ENCODE measurements at places on chromosomes 2 and 18.

- no peak for DNase-seq
These were observed 1.7 kb downstream of the RTN4 start for GRCh38 chr2:55048508-55049042.

- DNase-seq, result no peak
These were observed 40.2 kb downstream of the LPIN1 start for GRCh38 chr2:11786592-11786991.

GRCh38 chr2:23246992-23247683 is 137.8 kb upstream of the KLHL29 start:
- no peak for DNase-seq

DNA sequence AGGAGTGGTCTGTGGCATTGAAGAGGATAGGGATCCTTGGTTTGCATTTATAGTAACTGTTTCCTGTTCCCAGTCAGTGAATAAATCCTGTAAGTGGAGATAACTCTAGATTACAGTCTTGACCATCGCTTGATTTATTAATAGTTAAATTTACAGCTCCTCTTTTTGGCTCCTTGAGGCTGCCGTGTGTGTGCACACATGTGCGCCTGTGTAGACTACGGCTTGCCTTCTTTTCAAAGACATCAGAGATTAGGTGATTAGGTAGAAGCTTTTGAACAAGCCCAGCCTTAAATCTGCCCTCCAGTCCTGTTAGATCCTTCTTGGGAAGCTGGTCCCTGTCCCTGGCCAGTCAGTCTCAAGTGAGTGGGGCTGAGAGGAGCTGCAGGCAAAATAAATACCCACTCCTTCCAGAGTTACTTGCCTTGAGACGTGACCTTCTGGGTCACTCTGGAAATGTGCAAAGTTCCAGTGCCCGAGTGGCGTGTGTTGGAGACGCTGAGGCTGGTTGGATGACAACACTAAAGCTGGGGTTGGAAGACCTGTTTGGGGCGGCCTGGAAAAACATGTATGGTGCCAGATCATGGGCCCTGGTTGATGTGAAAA is 32.0 kb downstream of the TCF7L1 start:
- no peak for DNase-seq

DNA sequence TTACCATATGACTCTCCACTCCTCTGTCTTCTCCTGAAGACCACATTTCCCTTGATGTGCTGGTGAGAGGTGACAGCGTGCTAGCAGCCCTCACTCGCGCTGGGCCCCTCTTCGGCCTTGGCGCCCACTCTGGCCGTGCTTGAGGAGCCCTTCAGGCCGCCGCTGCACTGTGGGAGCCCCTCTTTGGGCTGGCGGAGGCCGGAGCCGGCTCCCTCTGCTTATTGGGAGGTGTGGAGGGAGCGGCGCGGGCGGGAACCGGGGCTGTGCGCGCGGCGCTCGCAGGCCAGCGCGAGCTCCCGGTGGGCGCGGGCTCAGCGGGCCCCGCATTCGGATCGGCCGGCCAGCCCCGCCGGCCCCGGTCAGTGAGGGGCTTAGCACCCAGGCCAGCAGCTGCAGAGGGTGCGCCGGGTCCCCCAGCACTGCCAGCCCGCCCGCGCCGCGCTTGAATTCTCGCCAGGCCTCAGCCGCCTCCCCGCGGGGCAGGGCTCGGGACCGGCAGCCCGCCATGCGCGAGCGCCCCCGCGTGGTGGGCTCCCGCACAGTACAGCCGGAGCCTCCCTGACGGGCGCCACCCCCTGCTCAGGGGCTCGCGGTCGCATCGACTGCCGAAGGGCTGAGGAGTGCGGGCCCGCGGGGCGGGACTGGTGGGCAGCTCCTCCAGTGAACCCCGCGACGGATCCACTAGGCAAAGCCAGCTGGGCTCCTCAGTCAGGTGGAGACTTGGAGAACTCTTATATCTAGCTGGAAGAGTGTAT is 246.6 kb upstream of the REG3G start:
- no peak for DNase-seq

- DNase-seq, result no peak
These were observed 44.8 kb downstream of the ASAP2 start for GRCh38 chr2:9251154-9252001.

- no peak for DNase-seq
These were observed 56.4 kb upstream of the SPP2 start for GRCh38 chr2:233994151-233994550.

DNA sequence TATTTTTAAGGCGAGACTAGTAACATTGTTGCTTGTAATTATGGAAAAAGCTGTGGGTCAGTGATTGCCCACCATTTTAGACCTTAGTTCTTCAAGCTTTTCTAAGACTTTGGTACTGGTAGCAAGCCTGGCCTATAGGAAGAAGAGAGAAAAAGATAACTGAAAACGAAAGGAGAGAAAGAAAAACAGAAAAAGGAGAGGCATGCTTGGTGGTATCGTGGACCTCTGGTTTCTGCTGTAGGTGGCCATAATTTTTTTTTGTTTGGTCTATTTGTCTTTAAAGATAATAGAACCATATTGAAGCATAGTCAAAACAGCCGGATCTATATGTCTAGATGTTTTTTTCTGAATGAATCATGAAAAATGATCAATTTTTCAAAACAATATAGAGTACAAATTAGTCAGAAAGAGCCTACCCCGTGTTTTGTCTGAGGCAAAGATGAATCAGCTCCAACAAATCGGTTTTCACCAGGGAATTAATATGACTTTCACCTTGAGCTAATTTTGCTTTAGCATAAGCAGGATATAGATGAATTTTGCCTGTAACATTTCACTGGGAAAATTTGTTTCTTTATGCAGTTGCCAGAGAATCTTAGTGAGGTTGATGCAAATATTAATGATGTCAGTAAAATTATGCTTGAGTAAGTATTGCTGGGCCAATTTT is 45.7 kb downstream of the CCDC85A start:
- no peak for DNase-seq

DNA sequence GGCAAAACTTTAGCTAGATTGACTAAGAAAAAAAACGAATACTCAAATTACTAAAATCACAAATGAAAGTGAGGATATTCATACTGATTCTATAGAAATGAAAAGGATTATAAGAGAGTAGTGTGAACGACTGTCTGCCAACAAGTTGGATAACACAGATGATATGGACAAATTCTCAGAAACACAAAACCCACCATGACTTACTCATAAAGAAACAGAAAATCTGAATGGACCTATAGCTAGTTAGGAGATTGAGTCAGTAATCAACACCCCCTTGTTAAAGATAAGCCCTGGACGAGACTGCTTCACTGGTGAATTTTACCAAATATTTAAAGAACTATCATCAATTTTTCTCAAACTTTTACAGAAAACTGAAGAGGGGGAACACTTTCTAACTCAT is 108.8 kb upstream of the TMEM200C start:
- DNase-seq, result no peak

DNA sequence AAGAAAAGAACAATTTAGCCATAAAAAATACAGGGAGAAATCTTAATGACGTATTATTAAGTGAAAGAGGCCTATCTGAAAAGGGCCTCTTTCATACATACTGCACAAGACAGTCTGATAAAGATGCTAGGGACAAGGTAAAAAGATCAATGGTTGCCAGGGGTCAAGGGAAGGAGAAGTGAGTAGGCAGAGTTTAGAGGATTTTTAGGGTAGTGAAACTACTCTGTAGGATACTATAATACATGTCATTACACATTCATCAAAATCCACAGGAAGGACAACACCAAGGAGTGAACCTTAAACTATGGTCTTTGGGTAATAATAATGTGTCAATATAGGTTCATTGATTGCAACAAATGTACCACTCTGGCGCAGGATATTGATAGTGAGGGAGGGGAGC is 289.3 kb downstream of the FSIP2 start:
- DNase-seq, result no peak

DNA sequence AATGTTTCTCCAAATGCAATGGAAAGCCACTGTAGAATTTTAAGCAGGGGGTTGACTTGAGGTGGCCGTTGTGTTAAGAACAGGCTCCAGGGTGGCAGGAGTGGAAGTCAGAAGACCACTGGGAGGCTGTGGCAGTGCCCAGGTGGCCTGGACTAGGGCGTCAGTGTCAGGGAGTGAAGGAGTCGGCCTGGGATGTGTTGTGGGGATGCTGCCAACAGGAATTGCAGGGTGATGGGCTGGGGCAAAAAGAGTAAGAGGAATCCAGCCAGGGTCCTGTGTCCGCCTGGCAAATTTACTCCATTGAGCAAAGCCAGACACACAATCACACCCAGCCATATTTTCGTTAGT is 55.1 kb downstream of the ACAA2 start:
- DNase-seq, result no peak

GRCh38 chr2:234245945-234246344 is 195.4 kb downstream of the SPP2 start:
- no peak for DNase-seq

DNA sequence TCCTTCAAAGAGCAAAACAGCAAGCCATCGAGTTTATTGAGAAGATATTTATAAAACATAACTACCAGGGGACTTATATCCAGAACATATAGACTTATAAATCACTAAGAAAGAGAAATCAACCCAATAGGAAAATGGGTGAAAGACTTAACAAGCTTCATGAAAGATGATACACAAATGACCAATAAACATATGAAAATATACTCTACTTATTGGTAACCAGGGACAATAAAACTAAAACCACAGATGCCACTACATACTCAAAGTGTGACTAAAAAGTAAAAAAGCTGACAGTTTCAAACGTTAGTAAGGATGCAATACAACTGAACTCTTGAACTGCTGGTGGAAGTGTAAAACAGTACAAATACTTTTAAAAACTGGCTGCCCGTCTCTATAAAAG is 154.3 kb downstream of the TMEM163 start:
- DNase-seq, result no peak

DNA sequence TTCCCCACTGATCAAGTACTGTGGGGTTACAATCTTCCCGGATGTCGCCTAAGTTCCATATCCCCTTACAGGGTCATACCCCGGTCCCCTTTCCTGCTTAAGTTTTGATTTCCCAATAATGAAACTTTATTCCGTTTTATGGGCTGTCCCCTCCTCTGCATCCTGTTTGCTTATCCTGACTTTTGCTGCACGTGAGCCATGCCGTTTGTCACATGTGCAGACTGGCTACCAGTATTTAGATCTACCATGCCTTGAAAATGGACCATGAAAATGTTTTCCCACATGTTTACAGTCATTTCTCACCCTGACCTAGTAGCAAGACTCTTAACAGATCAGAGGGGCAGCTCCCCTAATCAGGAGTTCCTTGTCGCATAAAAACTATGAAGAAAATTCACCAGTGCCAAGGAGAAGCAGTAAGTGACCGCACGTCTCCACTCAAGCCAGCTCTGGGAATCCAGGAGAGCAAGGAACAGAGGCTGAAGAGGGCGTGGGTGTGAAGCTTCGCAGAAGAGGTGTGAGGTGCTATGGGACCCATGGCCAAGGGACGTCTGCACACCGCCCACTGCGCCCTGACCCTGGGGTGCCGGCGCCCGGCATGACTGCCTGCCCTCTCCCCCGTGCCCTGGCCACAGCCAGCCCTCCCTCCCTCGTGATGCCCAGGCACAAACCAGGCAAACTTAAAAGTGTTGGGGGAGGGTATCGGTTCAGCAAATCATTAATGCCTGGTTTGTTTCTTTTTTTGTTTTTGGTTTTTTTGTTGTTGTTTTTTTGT is 440.8 kb upstream of the SALL3 start:
- DNase-seq, result no peak
